Activated CD4-positive, CD25-positive, alpha-beta regulatory T cell (primary cell): ENCODE measurements at places on chromosomes 1 and 21.

DNA sequence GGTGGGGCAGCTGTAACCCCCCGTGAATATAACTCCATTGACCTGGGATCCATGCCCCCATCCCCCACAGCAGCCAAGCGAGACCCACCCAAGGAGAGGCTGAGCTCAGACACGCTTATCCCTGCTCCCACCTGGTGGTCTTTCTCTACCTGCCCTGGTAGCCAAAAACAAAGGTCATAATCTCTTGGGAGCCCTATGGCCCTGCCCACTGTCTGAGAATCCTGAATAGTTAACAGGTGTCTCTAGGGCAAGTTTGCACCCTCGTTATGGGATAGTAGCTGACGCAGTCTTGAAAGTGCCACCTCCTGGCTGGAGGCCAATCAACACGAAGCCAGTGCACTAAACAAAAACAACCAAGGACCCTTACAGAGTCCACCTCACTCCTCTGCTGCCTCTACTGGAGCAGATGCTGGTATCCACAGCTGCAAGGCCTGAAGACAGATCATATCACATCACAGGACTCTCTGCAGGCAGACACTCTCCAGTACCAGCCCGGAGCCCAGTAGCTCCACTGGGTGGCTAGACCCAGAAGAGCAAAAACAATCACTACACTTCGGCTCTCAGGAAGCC is 134.3 kb upstream of the C1orf174 start:
- no peak for DNase-seq

DNA sequence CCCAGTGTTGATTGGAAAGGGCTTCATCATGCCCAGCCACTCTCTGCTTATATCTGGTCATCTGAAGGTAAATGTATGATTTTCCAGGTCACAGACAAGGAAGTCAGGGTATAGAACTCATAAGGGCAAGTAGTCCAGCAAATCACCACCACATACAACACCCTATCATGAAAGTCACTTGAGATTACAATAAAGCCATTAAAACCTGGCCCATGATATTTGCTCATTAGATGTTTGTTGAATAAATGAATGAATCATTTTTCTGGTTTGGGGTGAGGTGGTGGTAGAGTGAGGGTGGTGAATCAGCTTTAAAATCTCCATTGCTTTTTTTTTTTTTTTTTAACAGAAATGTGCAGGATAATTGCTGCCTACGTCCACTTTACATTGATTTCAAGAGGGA is 91.9 kb downstream of the TGFB2 start:
- DNase-seq, result no peak

- no peak for DNase-seq
Measured at GRCh38 chr1:71565262-71565661, 484.4 kb upstream of the ZRANB2 start.

DNA sequence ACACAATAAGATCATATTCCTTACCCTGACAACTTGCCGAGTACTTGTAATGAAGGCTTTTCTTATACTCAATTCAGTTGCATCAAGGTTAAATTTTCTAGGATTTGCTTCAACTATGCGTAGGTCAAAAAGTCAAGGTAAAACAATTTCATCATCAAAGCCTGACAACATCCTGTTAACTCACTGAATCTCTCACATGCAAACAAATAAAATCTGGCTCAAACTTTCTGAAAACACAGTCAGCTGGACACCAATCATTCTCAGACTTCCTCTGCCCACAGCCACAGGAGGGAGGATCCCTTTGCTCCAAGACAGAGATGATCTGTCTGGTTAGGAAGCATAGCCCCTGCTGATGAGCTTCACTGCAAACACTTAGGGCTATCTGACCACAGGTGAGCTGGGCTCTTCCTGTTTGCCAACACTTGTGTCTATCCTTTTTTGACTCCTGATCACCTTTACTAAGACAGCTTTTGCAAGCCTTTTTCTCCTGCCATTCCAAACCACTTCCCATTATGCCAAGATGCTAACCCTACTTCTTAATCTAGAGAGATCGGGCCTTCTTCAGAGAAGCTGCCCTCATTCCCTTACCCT is 20.0 kb downstream of the STX6 start:
- no peak for DNase-seq

GRCh38 chr1:43410571-43410970 is 20.9 kb downstream of the SZT2 start:
- DNase-seq, result no peak

DNA sequence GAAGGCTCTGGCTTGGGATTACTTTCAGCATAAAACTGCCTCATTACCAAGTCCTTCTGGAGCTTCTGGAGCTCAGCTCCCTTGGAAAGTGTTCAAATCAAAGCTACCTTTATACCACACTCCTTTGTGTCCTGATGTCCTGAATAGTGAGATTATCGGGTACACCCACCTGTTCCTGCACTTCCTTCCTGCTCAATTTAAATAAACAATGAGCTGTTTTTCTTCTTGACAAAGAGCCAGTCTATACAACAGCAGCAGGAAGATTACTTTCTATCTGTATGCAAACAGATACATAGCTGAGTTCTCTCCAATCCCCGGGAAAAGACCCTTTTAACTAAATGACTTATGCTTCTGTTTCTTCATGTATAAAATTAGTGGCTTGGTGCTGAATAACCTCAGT is 258.0 kb upstream of the FMN2 start:
- no peak for DNase-seq

- no peak for DNase-seq
Measured at GRCh38 chr1:35319988-35320713, 51.6 kb downstream of the ZMYM4 start.

- no peak for DNase-seq
Measured at GRCh38 chr1:89060091-89060490, 4.9 kb downstream of the GBP1 start.

- no peak for DNase-seq
Measured at GRCh38 chr1:84698151-84699110, 8.2 kb upstream of the SSX2IP start.

DNA sequence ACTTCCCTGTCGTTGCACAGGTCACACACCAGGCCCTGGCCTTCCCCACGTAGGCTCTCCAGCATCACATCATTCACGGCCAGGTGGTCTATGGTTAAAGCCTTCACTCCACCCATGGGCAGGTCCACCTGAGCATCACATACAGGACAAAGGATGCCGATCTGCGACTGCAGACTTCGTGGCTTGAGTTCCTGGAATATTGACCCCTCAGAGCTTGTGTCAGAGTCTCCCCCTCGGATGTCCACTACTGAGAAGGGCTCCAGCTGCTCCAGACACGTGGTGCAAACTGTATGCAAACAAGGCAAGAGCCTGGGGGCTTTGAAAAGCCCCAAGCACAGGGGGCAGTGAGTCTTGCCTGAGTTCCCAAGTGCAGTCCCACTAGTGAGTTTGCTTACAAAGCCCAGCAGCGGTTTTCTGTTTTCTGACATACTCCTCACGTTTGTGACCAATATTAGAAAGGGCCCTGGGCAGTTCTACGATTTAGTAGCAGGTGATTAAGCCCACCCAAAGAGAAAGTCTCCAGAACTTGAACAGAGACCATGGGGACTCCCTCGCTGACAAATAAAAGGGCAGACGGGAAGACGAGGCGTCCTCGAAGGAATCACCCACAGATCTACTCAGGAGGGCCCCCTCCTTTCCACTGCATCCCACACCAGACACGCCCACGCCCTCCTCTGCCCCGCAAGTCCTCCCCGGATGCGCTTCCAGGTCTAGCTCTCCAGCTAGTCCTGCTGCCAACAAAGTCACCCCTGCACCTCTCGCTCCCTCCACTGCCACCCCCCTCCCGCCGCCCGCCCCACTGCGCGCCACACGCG is 568 bp downstream of the TRIM45 start:
- DNase-seq, result no peak

GRCh38 chr1:19682257-19682656 is 17.6 kb downstream of the HTR6 start:
- DNase-seq, result no peak

GRCh38 chr1:248007778-248008177 is 5.7 kb upstream of the OR2L5 start:
- no peak for DNase-seq

GRCh38 chr21:44086636-44087425 is 20.4 kb upstream of the PWP2 start:
- no peak for DNase-seq

- no peak for DNase-seq
Measured at GRCh38 chr1:179251675-179252074, 22.2 kb upstream of the ABL2 start.

DNA sequence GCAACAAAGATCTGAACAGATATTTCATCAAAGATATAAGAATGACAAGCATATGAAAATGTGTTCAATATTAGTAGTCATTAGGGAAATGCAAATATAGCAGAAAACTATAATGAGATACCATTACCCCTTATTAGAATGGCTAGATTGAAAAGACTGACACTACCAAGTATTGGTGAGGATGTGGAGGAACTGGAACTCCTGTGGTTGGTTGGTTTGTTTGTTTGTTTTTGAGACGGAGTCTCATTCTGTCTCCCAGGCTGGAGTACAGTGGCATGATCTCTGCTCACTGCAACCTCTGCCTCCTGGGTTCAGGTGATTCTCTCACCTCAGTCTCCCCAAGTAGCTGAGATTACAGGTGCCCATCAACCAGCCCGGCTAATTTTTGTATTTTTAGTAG is 18.9 kb upstream of the HMGN1 start:
- DNase-seq, result no peak
